Uterus (tissue), 4 donors: ENCODE measurements at places on chromosomes 11 and 22.

- H3K27me3 ChIP-seq: no peaks in the 10 kb centered on the region
- no peaks in the 10 kb centered on the region for H3K4me1 ChIP-seq
- no peaks in the 10 kb centered on the region for H3K36me3 ChIP-seq
- DNase-seq: peak; percentile 74
These were observed 7.6 kb upstream of the CHKA start for GRCh38 chr11:68128682-68129327.

GRCh38 chr22:37095113-37095512, 14.4 kb downstream of the TMPRSS6 start:
- DNase-seq: no peak
- no peak overlapping the region for H3K4me3 ChIP-seq
- no peaks in the 10 kb centered on the region for H3K36me3 ChIP-seq

GRCh38 chr11:121485216-121485615, 32.4 kb upstream of the SORL1-AS1 start:
- no peaks in the 10 kb centered on the region for H3K36me3 ChIP-seq
- no peaks in the 10 kb centered on the region for H3K27me3 ChIP-seq
- H3K4me3 ChIP-seq: no peak overlapping the region

- no peaks in the 10 kb centered on the region for H3K36me3 ChIP-seq
- DNase-seq: peak; percentile 63
- H3K4me3 ChIP-seq: no peak overlapping the region
- no peaks in the 10 kb centered on the region for H3K27me3 ChIP-seq
These were observed 17.4 kb downstream of the LIMK2 start for GRCh38 chr22:31229402-31230079.

GRCh38 chr11:103051981-103052380, 40.0 kb downstream of the DCUN1D5 start:
- no peak overlapping the region for H3K27ac ChIP-seq
- H3K36me3 ChIP-seq: no peaks in the 10 kb centered on the region
- H3K4me3 ChIP-seq: no peak overlapping the region
- no peak for DNase-seq

- no peaks in the 10 kb centered on the region for H3K27me3 ChIP-seq
- no peaks in the 10 kb centered on the region for H3K4me1 ChIP-seq
- no peak overlapping the region for H3K4me3 ChIP-seq
- no peak for DNase-seq
These were observed 726.6 kb upstream of the ARHGAP42 start for GRCh38 chr11:99960536-99960935.
